Placental pericyte (primary cell): ENCODE measurements at places on chromosomes 1 and 21. TPM values are rescaled to one million over a fixed set of nuclear protein-coding genes. Genes with fewer than 3 reads are reported as not detected.

The LEPR gene
- 5.5 and 54.3 TPM in 2 replicates for total RNA-seq

The TRIM63 gene
- total RNA-seq = 0.22 TPM in 1 of 2 replicates, not detected in the other

The PADI4 gene
- total RNA-seq = not detected in 2 replicates

The SFT2D2 gene
- 21.7 and 41.7 TPM in 2 replicates for total RNA-seq

The LCE3E gene
- total RNA-seq = not detected in 2 replicates

The GPR3 gene
- 0.44 and 2.9 TPM in 2 replicates for total RNA-seq

The AGT gene
- total RNA-seq = 0.14 and 1.3 TPM in 2 replicates

The NBPF20 gene
- total RNA-seq = 1.8 and 4.3 TPM in 2 replicates

The AMPD1 gene
- not detected in 2 replicates for total RNA-seq

The WNT9A gene
- 0.14 and 0.66 TPM in 2 replicates for total RNA-seq

The GJC2 gene
- total RNA-seq = 2.4 and 3.0 TPM in 2 replicates
